Activated CD8-positive, alpha-beta memory T cell treated with anti-CD3 and anti-CD28 coated beads for 4 hours (primary cell): ENCODE measurements at places on chromosomes 16 and 17.

GRCh38 chr17:82949361-82949760 lies 109.5 kb upstream of the ZNF750 start:
- DNase-seq: no peak

- no peak for DNase-seq
These were observed 44.8 kb upstream of the HLF start for GRCh38 chr17:55219934-55220333.

DNA sequence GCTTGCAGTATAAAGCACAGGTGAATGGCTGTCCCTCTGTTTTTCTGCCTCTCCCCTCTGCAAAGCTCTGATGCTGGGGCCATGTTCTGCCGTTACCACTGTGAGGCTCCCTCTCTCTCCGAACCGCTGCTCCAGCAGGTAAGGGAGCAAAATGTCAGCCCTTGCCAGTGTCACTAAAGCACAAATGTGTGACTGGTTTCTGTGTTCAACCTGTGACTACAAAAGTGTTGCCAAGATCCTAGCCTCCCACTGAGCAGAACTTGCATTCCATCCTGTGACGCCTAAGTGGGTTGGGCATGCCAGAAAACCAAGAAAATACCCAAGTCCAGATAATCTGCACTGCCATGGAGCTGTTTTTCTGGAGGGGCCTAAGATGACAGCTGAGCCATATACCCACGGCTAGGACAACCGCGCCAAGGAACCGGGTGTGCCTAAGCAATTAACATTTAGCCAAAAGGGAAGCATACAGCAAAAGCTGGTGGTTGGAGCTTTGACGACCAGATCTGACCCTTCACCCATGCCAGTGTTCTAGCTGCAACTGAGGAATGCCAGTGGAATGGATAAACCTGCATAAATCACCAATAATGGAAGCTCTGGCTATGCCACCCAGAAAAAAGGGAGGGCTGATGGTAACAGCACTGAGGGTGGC lies 35.0 kb downstream of the PSME3IP1 start:
- no peak for DNase-seq

- DNase-seq: no peak
These were observed 174.9 kb downstream of the SEC14L1 start for GRCh38 chr17:77315551-77316190.

GRCh38 chr17:74514632-74515334 lies 16.5 kb downstream of the CD300LB start:
- DNase-seq: no peak

GRCh38 chr16:85227084-85227945 lies 115.0 kb upstream of the CIBAR2 start:
- no peak for DNase-seq
